Activated T-helper 1 cell treated with Interleukin-2 at 50 U/mL for 16 hours (primary cell): ENCODE measurements at places on chromosomes 16 and 17.

DNA sequence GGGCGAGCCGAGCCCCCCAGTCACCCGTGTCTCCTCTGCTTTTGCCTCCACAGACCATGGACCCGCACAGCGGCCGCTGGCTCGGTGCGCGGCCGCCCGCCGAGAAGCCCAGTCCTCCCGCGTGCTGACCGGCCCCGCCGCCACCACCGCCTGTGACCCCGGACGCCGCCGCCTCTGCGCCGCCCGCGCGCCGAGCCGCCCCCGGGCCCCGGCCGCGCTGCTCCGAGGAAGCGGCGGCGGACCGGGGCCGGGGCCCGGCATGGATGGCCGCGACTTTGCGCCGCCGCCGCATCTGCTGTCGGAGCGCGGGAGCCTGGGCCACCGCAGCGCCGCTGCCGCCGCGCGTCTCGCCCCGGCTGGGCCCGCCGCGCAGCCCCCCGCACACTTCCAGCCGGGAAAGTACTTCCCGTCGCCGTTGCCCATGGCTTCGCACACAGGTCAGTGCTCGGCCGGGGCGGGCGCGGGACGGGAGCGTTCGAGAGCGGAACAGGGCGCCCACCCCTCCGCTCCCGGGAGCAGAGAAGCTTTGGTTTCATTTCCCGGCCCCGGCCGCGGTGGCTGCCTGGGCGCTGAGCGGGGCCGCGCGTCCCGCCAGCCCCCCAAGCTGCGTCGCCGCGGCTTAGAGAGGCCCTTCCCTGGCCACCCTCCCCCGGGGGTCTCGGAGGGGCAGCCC, 4.4 kb downstream of the BAHCC1 start:
- no peak for DNase-seq

GRCh38 chr17:19238167-19238505, 970 bp downstream of the EPN2 start:
- no peak for DNase-seq

GRCh38 chr17:14015271-14015670, 54.0 kb upstream of the COX10 start:
- DNase-seq, result no peak

DNA sequence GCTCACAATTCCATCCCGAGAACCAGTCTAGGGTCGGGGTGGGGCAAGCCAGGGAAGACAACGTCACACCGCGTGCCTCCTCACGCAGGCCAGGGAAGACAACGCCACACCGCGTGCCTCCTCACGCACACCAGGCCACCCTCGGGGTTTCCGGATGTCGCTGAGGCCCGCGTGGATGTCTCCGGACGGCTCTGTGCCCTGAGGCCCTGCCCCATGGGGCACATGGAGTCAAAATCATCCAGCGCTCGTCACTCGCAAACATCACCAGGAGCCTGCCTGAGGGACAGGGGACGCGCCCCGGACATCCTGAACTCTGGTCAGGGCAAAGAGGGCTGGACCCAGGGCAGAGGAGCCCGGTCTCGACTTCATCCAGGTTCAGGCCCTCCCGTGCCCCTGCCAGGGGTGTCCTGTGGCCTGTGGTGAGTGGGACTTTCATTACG, 3.7 kb downstream of the TMEM204 start:
- DNase-seq, result no peak

- DNase-seq, result no peak
Measured at GRCh38 chr17:64275016-64275415, 12.0 kb upstream of the TEX2 start.

DNA sequence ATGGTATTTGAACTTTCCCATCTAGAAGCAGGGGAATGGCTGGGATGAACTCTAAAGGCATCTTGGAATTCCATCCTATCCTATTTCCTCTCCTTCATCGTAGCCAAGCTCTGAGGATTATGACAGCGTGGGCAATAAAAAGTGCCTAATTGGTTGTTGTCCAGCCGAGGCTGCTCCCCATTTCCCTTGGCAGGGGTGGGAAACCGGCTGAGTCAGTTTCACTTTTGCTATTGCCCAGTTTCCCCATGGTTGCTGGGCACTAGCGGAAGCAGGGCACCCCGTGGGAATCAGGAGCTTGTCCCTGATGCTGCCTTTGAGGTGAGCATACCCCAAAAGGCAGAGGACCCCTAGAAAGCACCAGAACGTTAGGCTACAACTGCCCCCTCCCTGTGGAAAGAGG, 13.8 kb upstream of the SP2 start:
- DNase-seq, result no peak

- no peak for DNase-seq
Measured at GRCh38 chr16:3977376-3977775, 96.9 kb upstream of the CREBBP start.

GRCh38 chr17:41658846-41659245, 29.8 kb upstream of the EIF1 start:
- DNase-seq, result no peak

DNA sequence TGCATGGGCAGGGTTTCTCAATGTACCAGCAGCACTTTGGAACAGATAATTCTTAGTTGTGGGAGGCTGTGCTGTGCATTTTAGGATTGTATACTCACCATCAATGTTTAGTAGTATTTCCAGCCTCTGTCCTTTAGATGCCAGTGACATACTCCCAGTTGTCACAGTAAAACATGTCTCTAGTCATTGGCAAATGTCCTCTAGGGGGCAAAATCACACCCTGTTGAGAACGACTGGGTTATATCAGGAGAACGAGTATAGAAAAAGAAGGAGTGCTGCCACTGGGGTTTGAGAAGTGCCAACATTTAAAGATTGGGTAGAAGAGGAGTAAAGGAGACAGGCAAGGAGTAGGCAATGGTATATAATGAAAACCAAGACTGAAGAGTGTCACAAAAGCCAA, 37.9 kb upstream of the SMIM36 start:
- no peak for DNase-seq

DNA sequence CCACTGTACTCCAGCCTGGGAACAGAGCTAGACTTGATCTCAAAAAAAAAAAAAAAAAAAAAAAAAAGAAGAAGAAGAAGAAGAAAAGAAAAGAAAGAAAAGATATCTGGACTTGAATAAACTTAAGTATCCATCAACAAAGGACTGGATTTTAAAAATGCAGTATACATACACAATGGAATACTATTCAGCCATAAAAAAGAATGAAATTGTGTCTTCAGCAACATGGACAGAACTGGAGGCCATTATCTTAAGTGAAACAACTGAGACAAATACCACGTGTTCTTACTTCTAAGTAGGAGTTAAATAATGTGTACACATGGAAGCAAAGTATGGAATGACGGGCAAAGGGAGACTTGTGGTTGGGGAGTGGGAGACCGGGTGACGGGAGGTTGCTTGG, 40.1 kb upstream of the MNT start:
- no peak for DNase-seq

GRCh38 chr16:745739-746138, 4.9 kb upstream of the CIAO3 start:
- no peak for DNase-seq

DNA sequence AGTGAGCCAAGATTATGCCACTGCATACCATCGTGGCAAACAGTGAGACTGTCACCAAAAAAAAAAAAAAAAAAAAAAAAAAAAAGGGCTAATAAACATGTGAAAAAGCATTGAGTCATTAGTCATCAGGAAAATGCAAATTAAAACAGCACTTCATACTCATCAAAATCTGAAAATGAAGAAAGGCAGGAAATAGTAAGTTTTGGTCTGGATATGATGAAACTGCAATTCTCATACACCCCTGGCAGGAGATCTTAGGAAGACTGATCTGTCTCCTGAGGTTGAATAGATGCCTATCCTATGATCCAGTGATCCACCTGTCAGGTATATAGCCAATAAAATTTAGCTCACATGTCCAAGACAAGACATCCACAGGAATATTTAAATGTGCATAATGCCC, 212.7 kb downstream of the CPPED1 start:
- no peak for DNase-seq

- no peak for DNase-seq
Measured at GRCh38 chr16:12646490-12647274, 157.0 kb downstream of the CPPED1 start.

DNA sequence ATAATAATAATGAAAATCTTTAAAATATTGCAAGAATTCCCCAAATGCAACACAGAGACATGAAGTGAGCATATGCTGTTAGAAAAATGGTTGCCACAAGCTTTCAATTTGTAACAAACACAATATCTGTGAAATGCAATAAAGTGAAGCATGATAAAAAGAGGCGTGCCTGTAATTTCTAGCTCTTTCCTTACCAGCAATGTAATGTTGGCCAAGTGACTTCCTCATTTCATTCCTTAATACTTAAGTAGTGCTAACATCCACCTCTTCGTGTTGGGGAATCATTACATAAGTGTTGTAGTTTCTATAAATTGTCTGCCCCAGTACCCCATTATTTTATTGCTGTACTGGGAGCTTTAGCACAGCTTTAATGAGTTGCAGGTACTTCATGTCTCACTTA, 1192.0 kb upstream of the CDH8 start:
- DNase-seq, result no peak

- no peak for DNase-seq
Measured at GRCh38 chr17:28482551-28483199, 9.2 kb downstream of the SLC13A2 start.

- no peak for DNase-seq
Measured at GRCh38 chr16:79810449-79811189, 210.1 kb upstream of the MAF start.

- peak; percentile 51 for DNase-seq
Measured at GRCh38 chr17:58153046-58153445, 4.9 kb downstream of the OR4D1 start.

DNA sequence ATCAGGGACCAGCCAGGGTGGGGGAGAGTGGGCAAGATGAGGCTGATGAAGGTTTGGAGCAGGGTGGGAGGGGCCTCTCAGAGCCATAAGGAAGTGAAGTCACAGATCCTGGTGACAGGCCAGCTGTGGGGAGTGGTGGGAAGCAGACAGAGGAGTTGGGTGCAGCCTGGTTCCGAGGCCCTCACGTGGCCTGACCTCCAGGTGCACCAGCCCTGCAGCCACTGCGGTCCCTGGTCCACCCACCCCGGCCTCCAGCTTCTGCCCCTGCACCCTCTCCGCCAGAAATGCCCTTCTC, 3.9 kb upstream of the ZFPM1 start:
- DNase-seq, result no peak

- no peak for DNase-seq
Measured at GRCh38 chr16:6484935-6485334, 847.7 kb upstream of the RBFOX1 start.

DNA sequence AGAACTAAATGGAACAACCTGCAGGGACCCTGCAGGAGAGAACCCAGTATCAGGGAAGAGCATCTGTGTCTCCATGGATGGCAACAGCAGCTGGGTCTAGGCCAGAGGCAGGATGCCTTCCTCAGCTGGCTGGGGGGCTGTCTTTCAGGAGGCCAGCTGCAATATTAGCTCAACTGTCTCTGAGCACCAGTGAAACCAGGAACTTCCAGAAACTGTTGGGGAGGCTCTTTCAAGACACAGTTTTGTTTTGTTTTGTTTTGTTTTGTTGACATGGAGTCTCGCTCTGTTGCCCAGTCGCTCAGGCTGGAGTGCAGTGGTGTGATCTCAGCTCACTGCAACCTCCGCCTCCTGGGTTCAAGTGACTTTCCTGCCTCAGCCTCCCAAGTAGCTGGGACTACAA, 7.6 kb downstream of the GPR142 start:
- no peak for DNase-seq

- no peak for DNase-seq
Measured at GRCh38 chr16:80909720-80910119, 97.0 kb downstream of the CMC2 start.

GRCh38 chr17:40707745-40708144, 4.2 kb upstream of the KRT24 start:
- DNase-seq, result no peak

GRCh38 chr16:26717826-26718225, 348.9 kb upstream of the C16orf82 start:
- DNase-seq, result no peak

- no peak for DNase-seq
Measured at GRCh38 chr17:61150686-61151299, 248.8 kb upstream of the TBX2 start.

- DNase-seq, result no peak
Measured at GRCh38 chr17:50188531-50188920, 12.9 kb downstream of the COL1A1 start.

- DNase-seq, result no peak
Measured at GRCh38 chr17:77294761-77295160, 154.0 kb downstream of the SEC14L1 start.

- DNase-seq, result no peak
Measured at GRCh38 chr16:71746442-71747046, 22.0 kb upstream of the PHLPP2 start.

DNA sequence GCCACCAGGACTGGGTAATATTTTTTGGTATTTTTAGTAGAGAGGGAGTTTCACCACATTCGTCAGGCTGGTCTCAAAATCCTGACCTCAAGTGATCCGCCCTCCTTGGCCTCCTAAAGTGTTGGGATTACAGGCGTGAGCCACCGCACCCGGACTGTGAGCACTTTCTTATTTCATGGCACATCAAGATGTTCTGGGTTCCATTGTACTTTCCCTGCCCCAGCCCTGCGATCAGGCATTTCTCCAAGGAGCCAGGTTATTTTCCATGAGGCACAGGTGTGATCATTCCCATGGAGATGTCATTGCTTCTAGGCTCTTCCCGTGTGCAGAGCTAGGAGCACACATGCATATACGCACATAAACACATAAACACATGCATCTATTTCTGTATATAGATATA, 2.6 kb upstream of the ANKRD40CL start:
- no peak for DNase-seq

DNA sequence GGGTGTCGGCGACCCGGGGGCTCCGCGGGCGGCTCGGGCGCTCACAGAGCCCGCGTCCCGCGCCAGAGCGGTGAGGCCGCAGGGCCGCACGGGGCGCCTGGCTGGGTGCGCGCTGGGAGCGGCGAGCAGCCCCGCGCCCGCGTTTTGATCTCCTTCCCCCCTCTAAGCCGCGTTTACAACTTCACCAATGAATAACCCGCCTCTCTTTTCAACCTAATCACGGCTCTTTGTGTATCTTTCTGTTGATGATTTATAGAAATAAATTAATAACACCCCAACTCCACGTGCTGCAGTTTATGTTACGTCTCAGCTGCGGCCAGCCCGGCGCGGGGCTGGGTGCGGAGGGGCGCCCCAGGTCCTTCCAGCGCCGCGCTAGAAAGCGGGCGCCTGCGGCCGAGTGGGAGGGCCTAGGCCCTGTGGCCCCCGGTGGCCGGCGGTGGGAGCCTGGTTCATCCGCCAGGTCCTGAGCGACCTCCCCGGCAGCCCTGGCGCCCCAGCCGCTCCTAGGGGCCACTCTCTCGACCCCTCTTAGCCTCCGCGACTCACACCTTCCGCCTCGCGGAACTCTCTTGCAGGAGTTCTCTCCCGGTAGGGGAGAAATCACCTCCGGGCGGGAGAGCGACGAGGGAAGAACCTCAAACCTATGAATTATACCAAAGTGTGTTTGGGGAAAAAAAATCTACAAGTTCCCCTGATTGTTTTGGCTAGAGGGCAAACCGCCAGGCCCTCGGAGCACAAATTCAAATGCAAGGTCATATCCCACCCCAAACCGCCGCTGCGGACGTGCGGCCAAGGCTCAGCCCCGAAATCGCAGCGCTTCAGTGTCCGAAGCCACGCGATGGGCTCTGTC, 1.9 kb downstream of the HNF1B start:
- DNase-seq, result no peak

- no peak for DNase-seq
Measured at GRCh38 chr17:80262291-80262690, 1.6 kb downstream of the RNF213 start.
